ENCODE measurements at places on chromosomes 7 and 10.

GRCh38 chr7:67950321-67951083 lies 953.9 kb downstream of the TYW1 start:
- no peak for DNase-seq

GRCh38 chr10:118330295-118331076 lies 11.6 kb downstream of the FAM204A start:
- DNase-seq = no peak

DNA sequence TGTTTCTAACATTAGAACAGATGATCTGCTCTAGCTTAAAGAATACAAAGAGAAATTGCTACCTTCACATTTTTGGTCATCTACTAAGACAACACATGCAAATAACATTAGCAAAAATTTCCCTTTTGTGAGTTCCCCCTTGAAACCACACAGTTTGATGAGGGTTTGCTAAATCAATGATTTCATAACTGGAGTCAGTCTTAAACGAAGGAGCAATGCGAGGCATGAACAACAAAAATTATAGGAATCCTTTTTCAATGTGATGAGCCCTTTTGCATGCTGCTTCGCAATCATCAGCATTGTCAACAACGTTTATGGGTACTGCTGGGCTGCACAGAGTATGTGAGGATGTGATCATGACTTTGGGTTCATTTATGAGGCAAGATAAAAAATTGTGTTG lies 286.4 kb downstream of the C7orf25 start:
- DNase-seq = no peak

DNA sequence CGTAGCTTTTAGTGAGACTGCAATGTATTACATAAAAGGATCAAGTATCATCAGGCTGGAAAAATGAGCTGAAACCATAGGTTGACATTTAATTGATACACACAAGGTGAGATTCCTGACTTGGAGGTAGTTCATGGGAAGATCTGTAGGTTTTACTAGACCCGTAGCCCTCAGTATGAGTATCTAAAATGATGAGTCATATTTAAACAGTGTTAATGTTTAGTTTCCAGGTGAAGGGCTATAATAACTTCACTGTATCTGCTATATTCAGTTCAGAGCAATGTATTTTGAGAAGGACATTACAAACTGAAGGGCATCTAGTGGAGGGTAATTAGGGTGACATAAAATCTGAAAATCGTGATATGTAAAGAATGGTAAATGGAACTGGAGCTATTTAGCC lies 35.0 kb downstream of the ENTPD1 start:
- no peak for DNase-seq

DNA sequence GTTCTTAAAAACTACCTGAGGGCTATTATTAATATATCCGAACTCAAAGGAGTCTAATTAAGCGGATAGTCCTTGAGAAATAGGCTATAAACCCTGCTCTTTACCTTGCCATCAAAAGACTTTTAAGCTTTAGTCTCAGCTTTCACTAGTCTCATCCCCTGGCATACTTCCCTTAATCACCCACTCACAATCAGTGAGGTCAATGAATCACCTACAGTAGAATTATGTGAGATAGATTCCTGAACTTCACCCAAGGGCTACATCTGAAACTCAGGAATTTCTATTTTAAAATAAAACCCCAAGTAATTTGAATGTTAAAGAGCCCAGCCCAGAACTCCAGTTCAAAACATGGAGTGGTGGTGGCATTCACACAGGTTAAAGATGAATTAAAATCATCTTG lies 108.7 kb downstream of the ETV1 start:
- no peak for DNase-seq

DNA sequence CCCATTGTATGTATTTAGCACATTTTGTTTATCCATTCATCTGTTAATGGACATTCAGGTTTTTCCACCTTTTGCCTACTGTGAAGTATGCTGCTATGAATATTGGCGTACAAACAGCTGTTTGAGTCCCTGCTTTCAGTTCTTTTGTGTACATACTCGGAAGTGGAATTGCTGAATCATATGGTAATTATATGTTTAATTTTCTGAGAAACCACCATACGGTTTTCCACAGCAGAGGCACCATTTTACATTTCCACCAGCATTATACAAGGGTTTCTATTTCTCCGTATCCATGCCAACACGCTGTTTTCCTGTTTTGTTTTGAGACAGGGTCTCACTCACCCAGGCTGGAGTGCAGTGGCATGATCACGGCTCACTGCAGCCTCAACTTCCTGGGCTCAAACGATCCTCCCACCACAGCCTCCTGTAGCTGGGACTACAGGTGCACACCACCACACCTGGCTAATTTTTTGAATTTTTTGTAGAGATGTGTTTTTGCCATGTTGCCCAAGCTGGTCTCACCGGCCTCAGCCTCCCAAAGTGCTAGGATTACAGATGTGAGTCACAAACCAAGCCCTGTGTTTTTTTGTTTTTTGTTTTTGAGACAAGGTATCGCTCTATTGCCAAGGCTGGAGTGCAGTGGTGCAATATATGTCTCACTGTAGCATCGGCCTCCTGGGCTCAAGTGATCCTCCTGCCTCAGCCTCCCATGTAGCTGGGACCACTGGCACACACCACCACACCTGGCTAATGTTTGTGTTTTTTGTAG lies 22.1 kb upstream of the FBXW4 start:
- no peak for DNase-seq

GRCh38 chr10:100485801-100486495 lies 23.1 kb downstream of the WNT8B start:
- DNase-seq = no peak

- DNase-seq = no peak
Observed at GRCh38 chr7:15490291-15490690, 71.5 kb downstream of the AGMO start.

DNA sequence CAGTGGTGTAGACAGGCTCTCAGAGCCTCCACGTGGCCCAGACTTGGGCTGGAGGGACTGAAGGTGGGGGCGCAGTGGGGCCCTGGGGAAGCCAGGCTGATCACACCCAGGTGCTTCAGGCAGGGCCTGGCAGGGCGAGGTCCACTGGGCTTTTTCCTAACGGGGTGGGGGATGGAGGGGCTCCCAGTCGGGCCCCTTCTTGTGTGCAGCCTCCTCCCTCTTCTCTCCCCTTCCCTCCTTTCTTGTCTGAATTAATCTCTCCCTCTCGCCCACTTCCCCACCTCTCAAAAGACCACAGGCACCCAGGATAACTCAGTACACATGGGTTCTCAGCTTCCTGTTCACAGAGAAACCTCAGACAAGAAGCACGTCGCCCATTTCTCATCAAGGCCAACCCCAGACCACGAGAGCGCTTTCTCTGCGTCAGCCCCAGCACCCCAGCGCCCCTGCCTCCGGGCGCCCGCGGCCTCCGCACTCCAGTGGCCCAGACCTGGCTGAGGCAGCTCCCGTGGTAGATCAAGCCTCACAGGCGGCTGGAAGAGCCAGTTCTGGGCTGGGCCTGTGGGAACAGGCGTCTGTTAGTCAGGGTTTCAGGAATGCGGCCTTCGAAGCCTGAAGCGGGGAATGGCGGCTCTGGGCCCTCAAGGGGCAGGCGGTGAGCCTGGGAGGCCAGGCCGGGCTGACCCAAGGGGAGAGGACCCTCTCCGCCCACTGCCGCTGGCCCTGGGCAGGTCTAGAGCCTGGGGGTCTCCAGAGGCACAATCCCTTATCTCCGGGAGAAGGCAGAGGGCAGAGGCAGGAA lies 50.6 kb downstream of the PWWP2B start:
- DNase-seq = peak; percentile 83

DNA sequence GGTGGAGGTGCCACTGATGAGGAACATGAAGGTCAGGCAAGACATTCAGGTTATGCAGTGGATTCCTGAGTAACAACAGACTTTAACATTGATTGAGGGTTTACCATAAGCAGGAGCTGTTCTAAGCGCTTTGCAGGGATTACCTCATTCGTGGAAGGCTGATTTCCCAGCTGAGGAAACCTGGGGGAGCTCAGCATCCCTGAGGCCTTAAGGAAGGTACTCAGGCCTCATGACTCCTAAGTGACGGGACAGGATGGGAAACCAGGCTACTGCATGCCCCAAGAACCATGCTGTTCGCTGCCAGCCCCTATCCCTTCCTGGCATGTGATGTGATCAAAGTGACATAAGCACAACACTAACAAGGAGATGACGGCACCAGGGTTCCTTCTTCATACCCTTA lies 143.6 kb upstream of the NFE2L3 start:
- DNase-seq = no peak

- DNase-seq = no peak
Observed at GRCh38 chr7:43884617-43885016, 15.3 kb upstream of the MRPS24 start.

DNA sequence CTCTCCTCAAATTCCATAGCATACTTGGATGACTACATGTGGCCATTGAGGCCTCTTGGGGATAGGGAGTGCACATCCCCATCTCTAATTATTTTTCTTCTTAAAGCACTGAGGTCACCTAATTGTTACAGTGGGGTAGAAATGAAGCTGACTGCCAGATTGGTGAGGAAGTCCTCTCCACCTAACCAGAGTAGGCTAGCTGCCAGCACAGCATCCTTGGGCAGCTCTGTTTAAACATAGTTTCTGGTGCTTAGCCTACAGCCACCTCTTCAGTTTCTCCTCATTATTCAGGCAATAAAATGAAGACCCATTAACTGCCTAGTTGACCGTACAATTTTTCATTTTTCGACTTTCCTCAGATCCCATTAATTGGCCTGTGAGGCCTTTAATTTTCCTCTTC lies 104.6 kb downstream of the MLLT10 start:
- no peak for DNase-seq

DNA sequence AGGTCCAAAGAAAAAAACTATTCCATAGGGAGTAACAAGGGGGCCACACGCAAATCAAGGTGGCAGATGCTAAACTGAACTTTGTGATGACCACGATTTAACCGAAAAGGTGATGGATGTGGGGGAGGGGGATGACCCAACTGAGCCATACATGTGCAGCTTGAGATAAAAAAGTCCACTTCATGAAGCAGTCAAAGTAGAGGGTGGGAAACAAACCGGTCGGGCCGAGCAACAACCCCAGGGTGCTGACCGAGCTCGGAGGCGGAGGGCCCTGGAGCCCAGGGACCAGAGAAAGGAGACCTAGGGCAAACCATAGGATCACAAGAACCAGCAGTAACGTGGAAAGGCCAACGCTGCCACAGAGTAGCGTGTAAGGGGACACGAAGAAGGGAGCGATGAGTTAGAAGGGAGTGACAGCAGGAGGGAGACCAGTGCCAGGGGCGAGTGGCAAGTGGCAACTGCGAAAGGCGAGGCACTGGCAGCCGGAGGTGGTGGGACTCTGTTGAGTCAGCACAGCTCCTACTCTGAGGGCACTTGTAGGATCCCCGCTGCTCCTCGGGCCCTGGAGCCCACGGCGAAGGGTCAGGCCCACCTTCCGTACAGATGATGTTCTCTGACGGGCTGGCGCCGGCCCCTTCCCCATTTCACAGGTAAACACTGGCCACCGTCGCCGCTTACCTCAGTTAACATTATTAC lies 540 bp downstream of the SNX13 start:
- peak; percentile 51 for DNase-seq

DNA sequence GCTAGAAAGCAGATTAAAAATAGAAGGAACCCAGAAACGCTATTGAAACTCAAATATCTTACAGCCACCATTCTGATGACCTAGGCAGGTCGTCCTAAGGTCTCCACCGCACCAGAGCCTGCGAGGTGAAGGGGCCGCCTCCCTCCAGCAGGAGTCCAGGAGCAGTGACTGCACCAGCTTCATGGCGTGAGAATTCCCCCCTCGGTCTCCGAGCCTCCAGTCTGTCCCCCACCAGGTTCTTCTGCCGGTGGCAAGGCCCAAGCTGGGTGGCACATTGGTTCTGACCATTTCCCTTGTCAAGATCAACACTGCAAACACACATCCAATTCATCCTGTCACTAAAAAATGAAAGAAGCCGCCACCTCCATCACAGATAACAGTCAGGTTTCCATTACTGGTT lies 98.7 kb downstream of the DIP2C start:
- no peak for DNase-seq

DNA sequence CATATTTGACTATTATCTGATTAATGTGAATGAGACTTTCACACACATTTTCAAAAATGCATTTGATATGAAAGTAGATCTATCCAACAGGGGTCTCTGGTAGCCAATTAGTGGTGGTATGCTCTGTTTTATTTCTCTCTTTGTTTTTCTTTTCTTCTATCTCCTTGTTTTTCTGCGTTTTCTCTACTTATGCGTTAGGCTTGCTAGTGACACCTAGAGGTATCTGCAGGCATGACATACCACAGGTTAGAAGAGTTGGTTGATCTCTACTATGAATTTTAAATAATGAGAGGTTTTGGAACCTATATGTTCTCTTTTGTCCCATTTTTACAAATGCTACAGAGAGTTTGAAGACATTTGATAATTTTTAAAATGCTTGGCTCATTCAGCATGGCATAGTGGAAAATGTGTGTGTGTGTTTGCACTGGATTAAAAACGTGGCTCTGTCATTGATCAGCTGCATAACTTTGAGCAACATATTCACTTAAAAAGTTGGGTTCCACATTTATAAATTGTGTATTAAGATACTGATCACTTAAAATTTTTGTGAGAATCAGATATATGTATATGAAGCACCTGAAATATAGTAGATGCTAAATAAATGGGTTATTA lies 28.1 kb upstream of the PLXDC2 start:
- peak; percentile 10 for DNase-seq

DNA sequence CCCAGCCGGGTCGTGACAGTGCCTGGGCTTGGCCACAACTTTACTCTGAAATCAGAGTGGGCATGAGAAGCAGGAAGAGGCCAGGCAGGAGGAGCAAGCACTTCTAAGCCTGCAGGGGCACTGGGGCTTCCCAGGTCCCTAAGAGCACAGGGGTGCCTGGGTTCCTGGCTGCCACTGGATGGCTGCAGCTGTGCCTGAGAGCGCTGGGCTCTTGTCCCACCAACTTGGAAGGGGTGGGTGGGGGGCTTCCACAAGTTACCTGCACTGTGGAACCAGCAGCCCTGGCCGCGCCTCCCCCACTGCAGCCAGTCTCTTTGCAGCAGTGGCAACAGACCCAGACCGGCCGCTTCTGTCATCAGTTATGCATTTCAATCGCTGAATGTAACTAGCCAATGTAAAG lies 434.7 kb upstream of the GRM3 start:
- no peak for DNase-seq

DNA sequence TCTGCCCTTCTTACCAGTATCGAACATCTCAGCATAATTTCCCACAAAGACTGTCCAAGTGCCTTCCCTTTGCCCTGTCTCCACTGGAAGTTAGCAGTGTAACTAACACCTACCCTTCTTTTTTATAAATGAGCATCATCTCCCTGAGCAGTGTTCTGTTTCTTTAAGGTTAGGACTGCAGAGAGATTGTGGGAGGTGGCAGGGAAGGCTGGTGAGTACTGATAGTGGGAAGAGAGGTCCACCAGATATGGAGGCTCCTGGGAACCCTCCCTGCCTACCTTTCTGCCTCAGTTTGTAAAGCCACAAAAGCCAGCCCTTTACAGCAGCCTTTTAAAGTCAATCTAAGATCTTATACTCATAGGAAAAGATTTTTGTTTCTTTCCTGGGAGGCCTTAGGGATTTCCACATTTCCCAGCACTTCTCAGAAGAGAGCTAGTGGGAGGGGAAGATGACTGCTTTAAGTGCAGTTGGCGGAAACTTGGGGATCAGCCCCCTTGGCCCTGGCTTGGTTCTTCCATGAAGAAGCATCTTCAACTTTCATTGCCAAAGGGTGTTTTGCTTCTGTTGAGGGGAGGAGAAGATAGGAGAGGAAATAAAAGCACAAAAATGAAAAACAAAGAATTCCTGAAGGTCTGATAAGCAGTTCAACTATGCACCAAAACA lies 36.6 kb upstream of the CALD1 start:
- DNase-seq = no peak

- no peak for DNase-seq
Observed at GRCh38 chr7:138726288-138726687, 25.1 kb upstream of the SVOPL start.

Data from activated CD4-positive, alpha-beta T cell treated with anti-CD3 and anti-CD28 coated beads, Interleukin-2, amount 10 ng/mL, durations not matched to agents 7 days and 5 days (primary cell).